ENCODE measurements at places on chromosomes 2 and 18. TPM values are rescaled to one million over a fixed set of nuclear protein-coding genes. Genes with fewer than 3 reads are reported as not detected.

GRCh38 chr2:148391324-148391723 lies 253.2 kb upstream of the EPC2 start:
- no peaks in the 10 kb centered on the region for H3K4me1 ChIP-seq
- no peak for DNase-seq
- no peaks in the 10 kb centered on the region for H3K27me3 ChIP-seq
- H3K27ac ChIP-seq: no peak overlapping the region
- no peaks in the 10 kb centered on the region for H3K36me3 ChIP-seq
- no peak overlapping the region for H3K4me3 ChIP-seq

DNA sequence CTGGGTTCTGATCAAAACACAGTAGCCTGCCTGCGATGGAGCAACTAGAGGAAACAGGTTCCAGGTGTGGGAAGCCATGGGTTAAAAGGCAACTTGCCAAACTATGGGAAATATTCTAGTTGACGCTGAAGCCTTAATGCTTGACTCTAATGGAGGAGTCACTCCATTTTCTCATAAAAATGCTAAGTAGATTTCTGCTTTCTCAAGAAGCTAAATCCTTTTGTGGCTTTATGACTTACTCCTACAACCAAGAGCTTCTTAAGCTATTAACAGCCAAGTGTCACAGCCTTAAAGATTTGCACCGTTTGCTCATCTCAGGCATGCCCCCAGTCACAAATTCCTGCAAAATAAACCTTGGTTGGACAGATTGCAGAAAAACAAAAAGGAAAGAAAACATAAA lies 25.2 kb downstream of the ANKRD44 start:
- DNase-seq: no peak
- H3K4me3 ChIP-seq: no peak overlapping the region
- no peaks in the 10 kb centered on the region for H3K27me3 ChIP-seq
- peaks cover 60% of the 10 kb centered on the region for H3K36me3 ChIP-seq
- peak overlapping the region; percentile 32 for H3K27ac ChIP-seq

DYSF gene
- total RNA-seq: 0.12 TPM

DNA sequence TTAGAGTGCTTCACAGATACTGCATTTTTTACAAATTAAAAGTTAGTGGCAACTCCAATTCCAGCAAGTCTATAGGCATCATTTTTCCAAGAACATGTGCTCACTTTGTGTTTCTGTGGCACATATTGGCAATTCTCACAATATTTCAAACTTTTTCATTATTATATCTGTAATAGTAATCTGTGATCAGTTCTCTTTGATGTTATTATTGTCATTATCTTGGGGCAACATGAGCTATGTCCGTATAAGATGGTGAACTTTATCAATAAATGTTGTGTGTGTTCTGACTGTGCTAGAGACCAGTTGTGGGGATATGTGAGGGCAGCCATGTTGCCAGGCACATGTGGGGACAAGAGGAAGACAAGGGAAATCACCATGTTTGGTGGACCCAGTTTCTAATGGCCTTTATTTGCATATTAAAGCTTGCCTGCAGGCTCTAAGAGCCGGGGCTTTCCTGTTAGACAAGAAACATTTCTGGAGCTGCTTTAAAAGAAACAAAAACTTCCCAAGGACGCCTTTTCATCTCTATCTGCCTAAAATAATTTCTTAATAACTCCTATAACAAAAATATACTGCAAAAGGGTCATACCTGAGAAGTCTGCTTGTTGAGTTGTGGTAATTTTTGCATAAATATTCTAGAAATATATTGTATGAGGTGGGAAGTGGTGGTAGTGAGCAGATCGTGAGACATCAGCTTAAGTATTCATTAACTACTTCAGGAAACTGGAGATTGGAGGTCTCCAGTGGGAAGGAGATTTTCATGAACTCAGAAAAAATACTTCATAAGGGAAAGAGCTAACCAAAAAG lies 37.2 kb downstream of the KYNU start:
- no peaks in the 10 kb centered on the region for H3K36me3 ChIP-seq
- no peak overlapping the region for H3K4me3 ChIP-seq
- H3K27me3 ChIP-seq: peaks cover 8% of the 10 kb centered on the region

DNA sequence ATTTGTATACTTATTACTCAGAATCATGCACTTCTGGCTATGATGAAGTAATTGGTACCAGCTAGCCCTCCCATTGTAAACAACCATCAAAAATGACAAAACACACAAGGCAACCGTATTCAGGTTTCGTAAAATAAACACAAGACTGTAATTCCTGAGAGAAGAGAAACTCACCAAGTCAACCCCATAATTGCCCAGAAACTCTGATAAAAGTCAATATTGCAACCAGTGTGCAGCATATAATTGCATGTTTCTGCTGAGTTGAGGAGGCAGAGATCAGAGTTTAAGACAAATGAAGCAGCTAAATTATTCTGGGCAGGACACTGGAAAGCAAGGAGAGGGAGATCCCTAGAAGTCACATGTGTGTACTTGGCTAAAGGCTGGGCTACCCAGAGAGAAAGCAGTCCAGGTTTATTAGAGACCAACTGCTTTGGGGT lies 90.3 kb downstream of the ROCK2 start:
- no peaks in the 10 kb centered on the region for H3K4me1 ChIP-seq
- H3K27me3 ChIP-seq: no peaks in the 10 kb centered on the region
- no peak overlapping the region for H3K27ac ChIP-seq
- no peak for DNase-seq

DNA sequence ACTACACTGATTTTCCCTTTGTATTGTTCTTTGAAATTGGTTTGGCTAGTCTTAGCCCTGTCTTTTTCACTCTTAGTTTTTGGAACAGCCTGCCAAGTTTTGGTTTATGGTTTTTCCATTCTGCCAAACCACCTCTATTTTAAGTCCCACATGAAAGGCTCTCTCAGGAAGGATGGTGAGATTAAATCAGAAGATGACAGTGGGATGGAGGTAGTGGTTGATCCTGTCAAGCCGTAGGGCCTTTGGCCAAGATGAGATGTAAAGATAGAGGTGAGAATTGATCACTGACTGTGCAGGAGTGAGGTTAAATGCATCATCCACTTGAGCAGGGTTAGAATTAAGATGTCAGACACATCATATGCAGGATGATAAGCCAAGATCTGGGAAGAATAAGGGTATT lies 948.5 kb downstream of the SLC4A3 start:
- no peaks in the 10 kb centered on the region for H3K36me3 ChIP-seq
- no peak for DNase-seq
- H3K4me1 ChIP-seq: no peaks in the 10 kb centered on the region
- H3K27ac ChIP-seq: no peak overlapping the region
- no peak overlapping the region for H3K4me3 ChIP-seq
- no peaks in the 10 kb centered on the region for H3K27me3 ChIP-seq

FAM110C gene
- total RNA-seq: 0.21 TPM

WNT6 gene
- total RNA-seq: not detected

DNA sequence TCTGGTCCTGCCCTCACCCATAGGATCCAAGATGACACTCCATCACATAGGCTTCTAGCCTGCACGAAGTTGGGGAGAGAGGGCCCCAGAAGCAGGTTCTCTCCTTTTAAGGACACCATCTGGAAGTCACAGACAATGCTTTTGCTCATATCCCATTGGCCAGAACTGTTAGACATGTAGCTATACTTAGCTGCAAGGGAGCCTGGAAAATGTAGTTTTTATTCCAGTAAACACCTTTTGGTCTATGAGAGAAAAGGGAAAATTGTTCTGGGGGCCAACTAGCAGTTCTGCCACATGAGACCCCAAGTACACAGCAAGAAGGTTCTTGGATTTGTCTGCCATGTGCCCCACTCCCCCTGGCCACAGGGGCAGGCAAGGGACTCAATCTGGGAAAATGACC lies 206.1 kb downstream of the ZFP36L2 start:
- H3K27me3 ChIP-seq: peaks cover 2% of the 10 kb centered on the region
- DNase-seq: no peak
- no peak overlapping the region for H3K27ac ChIP-seq

DNA sequence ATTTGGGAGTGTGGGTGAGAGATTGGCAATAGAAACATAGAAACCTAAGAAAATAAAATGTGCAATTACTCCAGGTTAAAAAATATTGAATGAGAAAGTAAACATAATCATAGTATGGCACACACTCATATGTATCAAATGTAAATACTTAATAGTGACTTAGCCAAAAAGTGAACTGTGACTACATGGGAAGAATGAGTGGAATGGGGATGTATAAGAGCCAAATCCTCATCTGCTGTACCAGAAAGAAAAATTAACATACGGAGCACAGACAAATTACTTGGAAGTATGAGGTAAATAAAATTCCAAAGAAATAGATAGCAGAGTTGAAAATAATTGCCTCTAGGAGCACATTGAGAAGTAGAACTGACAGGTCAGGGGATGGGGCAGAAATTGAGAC lies 4.0 kb downstream of the FLACC1 start:
- DNase-seq: no peak
- H3K27me3 ChIP-seq: no peaks in the 10 kb centered on the region

DNA sequence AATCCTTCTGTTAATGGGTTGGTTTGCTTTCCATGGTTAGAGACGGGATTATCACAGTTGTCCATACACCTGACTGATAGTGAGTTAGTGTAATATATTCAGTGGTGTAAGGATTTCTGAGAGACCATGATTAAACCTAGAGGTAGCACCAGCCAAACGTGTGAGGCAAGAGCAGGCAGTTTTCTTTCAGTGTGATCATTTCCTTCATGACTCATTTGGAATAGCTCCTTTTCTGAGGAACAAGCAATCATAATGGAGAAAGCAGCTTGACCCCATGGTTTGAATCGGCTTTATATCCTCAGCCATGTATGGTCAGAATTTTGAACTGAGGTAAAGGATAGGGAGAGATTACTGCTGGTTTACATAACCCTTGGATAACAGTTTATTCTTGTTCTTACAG lies 2.9 kb downstream of the MXD1 start:
- H3K4me3 ChIP-seq: no peak overlapping the region
- H3K4me1 ChIP-seq: peaks cover 35% of the 10 kb centered on the region
- no peak overlapping the region for H3K27ac ChIP-seq
- peaks cover 43% of the 10 kb centered on the region for H3K36me3 ChIP-seq
- H3K27me3 ChIP-seq: no peaks in the 10 kb centered on the region

NT5C1B gene
- total RNA-seq: not detected

GALNT13 gene
- 0.15 TPM for total RNA-seq

DNA sequence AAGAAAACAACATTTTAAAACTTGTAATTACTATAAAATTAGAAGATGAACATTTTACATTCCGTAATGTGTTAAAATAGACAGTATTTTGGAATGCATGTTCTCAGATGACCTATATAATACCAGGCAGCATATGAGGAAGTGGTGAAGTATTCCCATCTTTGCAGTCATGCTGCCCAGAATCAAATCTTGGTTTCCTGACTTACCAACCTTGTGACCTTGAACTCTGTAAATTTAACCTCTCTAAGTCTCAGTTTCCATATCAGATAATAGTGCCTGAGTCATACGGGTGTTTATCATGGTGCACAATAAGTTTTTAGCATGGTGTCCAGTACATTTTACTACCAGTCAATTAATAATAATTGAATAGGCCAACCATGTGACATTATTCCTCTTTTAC lies 7.3 kb upstream of the GALM start:
- H3K36me3 ChIP-seq: peaks cover 2% of the 10 kb centered on the region
- no peak overlapping the region for H3K27ac ChIP-seq
- H3K27me3 ChIP-seq: no peaks in the 10 kb centered on the region
- H3K4me1 ChIP-seq: peaks cover 50% of the 10 kb centered on the region

C18orf63 gene
- not detected for total RNA-seq

DNA sequence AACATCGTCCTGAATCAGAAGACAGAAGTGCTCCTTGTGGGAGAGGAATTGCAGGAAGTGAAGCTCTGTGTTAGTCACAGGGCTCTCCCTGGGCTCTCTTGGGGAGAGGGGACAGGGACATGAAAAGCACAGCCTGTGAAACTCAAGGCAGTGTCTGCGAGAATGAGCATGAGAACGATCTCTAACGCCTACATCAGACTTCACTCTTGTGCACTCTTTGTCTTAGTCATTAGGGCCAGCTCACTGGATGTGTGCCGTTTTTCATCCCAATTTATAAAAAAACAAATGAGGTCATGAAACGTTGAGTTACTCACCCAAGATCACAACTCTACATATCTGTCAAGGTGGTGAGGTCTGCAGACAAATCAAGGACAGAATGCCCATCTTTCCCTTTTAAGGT lies 27.0 kb upstream of the TWIST2 start:
- no peak for DNase-seq
- H3K27ac ChIP-seq: no peak overlapping the region
- H3K4me1 ChIP-seq: peaks cover 4% of the 10 kb centered on the region
- no peaks in the 10 kb centered on the region for H3K36me3 ChIP-seq
- H3K27me3 ChIP-seq: peaks cover 12% of the 10 kb centered on the region
- no peak overlapping the region for H3K4me3 ChIP-seq

- no peak overlapping the region for H3K4me3 ChIP-seq
- H3K27me3 ChIP-seq: peaks cover 2% of the 10 kb centered on the region
- H3K27ac ChIP-seq: no peak overlapping the region
- DNase-seq: no peak
- H3K36me3 ChIP-seq: no peaks in the 10 kb centered on the region
Observed at GRCh38 chr2:207792244-207792785, 22.6 kb upstream of the FZD5 start.

DNA sequence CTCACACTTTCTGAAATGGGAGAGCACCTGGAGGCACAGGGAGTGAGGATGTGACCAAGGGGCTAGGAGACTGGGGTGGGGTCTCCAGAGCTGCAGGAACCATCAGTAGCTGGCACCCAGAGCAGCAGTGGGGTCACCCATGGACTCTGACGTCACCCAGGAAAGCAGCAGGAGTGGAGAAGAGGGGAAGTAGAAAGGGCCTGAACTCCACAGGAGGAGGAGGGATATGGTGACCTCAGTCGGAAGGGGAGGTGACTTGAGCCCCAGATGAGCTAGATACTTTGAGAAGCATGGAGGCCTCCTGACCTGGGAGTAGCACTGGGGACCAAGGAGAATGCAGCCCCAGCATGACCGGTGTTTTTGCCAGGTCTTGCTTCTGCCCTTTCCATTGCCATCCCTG lies 8.8 kb downstream of the NMUR1 start:
- H3K36me3 ChIP-seq: no peaks in the 10 kb centered on the region
- H3K27ac ChIP-seq: no peak overlapping the region
- peaks cover 20% of the 10 kb centered on the region for H3K27me3 ChIP-seq
- no peak overlapping the region for H3K4me3 ChIP-seq
- peaks cover 22% of the 10 kb centered on the region for H3K4me1 ChIP-seq

MALL gene
- not detected for total RNA-seq

DNA sequence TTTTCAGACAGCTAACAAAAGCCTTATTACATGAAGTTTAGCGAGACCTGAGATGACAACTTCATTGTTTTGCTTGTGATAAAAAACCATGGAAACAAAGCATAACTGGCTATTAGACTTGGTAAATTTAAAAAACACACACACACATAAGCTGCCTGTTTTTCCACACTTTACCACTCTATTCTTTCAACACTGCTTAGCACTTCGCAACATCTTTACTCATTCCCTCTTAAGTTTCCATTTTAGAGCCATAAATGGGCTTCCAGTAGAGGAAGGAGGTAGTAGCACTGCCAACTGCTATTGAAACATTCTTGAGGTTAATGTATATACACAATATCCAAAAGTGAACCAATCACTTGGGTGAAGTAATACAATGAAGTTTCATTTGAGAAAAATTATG lies 54.1 kb downstream of the BAZ2B start:
- DNase-seq: no peak
- no peaks in the 10 kb centered on the region for H3K27me3 ChIP-seq
- H3K27ac ChIP-seq: no peak overlapping the region

CHRNG gene
- not detected for total RNA-seq

RPRM gene
- not detected for total RNA-seq

SEMA4C gene
- 25.5 TPM for total RNA-seq
